ENCODE measurements at places on chromosomes 3 and 15.

GRCh38 chr3:184543843-184544512 is 17.6 kb upstream of the EPHB3 start:
- no peak for DNase-seq

GRCh38 chr3:186319945-186320344 is 42.1 kb downstream of the DGKG start:
- no peak for DNase-seq

DNA sequence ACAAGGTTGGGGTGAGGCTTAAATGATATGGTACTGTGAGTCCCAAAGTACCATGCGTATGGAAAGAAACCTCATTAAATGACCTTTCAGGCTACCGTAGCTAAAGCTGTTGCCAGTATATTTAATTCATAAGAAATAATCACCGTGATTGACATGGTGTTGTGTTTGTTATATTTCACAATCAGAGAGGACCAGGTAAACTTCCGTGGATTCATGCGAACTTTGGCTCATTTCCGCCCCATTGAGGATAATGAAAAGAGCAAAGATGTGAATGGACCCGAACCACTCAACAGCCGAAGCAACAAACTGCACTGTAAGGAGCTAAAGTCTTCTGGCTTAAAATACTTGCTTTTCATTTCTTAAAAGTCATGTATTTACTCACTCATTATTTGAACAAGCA is 31.5 kb downstream of the CHP1 start:
- no peak for DNase-seq

- DNase-seq = no peak
Measured at GRCh38 chr3:7377103-7377502, 516.2 kb downstream of the GRM7 start.

DNA sequence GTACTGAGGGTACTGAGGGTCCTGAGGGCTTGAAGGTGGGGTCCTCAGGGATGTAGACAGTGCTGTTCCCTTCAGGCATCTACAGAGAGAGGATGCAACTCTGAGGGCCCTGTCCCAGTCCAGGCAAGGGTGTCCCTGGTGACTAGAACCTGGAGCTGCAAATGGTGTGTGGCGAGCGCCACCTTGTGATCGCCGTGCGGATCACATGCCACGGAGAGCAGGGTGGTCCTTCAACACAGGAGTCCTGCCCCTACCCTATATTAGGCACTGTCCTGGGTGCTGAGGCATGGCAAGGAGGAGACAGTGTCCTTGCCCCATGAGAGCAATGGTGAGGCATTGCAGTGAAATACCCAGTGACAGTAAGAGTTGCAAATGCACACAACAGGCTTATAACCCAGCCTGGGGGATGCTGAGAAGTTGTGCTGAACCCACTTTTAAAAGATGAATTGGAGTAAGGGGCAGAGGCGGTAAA is 23.6 kb downstream of the RHCG start:
- peak; percentile 36 for DNase-seq

GRCh38 chr15:61951949-61952348 is 108.3 kb downstream of the VPS13C start:
- no peak for DNase-seq

DNA sequence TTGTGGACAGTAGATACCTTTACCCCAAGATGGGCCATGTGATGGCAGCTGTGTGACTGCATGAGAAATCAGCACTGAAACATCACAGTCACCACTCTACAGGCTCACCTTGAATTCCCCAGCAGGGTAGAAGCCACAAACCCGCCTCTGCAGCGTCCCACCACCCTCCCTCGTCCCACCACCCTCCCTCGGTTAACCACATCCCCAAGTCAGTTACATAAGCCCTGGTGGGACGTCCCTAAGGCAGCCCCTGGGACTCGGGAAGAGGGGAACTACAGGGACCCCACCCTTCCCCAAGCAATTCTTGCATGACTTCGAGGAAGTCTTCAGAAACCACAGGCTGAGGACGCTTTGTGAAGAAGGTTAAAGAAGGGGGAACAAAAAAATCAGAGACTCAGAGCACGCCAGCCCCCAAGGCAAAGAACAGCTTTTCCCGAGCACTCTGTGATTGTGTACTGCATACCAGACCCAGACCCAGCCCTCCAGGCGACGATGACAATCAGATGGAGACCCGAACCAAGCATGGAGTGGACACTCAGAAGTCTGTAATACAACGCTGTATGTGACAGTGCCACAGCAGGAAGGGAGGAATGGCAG is 60.5 kb downstream of the SH3BP5 start:
- DNase-seq = peak; percentile 60

GRCh38 chr15:93458597-93458996 is 369.6 kb upstream of the RGMA start:
- no peak for DNase-seq

DNA sequence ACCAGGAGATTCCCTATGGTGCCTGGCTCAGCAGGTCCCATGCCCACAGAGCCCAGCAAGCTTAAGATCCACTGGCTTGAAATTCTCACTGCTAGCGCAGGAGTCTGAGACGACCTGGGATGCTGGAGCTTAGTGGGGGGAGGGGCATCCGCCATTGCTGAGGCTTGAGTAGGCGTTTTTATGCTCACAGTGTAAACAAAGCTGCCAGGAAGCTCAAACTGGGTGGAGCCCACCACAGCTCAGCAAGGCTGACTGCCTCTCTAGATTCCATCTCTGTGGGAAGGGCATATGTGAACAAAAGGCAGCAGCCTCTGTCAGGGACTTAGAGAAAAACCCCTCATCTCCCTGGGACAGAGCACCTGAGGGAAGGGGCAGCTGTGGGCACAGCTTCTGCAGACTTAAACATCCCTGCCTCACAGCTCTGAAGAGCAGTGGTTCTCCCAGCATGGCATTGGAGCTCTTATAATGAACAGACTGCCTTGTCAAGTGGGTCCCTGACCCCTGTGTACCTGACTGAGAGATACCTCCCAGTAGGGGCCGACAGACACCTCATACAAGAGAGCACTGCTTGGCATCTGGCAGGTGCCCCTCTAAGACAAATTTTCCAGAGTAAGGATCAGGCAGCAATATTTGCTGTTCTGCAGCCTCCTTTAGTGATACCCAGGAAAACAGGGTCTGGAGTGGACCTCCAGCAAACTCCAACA is 231.5 kb upstream of the SETMAR start:
- no peak for DNase-seq

- no peak for DNase-seq
Measured at GRCh38 chr3:127102587-127102986, 90.3 kb upstream of the PRR23E start.

DNA sequence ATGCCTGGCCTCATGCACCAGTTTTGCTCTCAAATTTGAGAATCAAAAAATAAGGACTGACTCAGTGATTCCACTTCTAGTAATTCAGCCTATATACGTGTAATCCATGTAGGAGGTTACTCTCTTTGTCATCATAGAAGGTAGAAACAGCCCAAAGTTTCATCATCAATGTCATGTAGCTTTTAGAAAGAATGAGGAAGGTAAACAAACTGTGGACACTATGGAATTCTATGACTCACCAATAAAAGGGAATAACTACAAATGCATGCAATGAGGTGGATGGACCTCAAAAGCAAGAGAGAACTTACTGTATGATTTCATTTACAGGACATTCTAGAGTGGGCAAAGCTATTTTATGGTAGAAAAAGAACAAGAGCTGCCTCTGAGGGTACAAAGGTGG is 93.2 kb upstream of the LRIG1 start:
- DNase-seq = no peak

DNA sequence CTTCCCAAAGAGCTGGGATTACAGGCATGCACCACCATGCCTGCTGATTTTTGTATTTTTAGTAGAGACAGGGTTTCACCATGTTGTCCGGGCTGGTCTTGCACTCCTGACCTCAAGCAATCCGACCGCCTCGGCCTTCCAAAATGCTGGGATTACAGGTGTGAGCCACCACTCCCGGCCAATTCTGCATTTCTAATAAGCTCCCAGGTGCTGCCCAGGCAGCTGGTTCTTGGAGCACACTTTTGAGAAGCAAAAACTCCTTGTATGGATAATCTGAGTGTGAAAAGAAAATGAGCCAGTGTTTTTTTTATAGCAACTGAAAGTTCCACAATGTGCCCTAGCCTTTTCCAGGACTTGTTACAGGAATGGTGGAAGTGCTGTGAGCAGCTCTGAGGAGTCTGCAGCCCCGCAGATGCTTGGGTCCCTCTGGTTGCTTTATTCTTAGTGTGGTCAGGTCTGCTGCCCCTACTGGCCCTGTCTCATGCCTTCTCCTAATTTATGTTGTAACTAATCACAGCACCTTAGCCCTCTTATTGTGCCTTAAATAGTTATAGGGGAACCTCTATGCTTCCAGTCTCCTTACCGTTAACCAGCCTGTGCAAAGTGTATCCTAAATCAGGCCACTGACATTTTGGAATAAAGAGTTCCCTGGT is 13.5 kb upstream of the KCNAB1 start:
- DNase-seq = no peak

DNA sequence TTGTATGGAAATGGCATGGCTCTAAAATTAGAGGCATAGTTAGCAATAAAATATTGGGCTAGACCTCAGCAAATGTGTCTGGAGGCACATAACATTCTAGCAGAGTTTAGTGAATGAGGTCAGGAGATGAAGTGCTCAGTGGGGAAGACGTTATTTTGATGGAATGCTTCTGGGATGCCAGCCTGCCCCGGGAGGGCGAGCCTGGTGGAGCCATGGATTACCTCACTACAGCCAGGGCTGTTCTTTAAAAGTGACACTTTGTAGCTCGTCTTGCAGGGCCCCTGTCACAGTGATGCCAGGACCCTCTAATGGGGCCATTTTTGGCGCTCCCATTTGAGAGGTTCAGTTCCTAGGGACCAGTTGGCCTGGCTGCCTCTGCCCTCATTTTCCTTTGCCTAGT is 48.5 kb downstream of the PXYLP1 start:
- DNase-seq = no peak

GRCh38 chr3:136184703-136185102 is 11.4 kb downstream of the MSL2 start:
- no peak for DNase-seq

GRCh38 chr3:30581067-30581585 is 25.3 kb upstream of the TGFBR2 start:
- no peak for DNase-seq

- no peak for DNase-seq
Measured at GRCh38 chr3:48344867-48345507, 11.5 kb upstream of the SPINK8 start.

DNA sequence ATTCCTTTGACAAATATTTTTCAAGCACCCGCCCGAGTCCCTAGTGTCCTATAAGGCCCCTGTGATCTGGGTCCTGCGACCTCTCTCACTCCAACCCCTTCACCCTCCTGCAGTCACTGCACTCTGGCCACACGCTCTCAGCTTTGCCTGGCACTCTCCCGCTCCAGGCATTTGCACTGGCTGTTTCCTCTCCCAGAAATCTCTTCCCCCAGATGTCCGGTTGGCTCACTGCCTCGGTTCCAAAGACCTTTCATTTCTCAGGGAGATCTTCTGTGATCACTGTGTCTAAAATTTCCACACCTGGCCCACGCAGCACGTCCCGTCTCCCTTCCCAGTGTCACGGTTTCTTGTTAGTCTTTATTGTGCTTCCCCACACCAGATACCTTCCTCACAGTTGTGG is 97.4 kb downstream of the WNT7A start:
- no peak for DNase-seq

- DNase-seq = no peak
Measured at GRCh38 chr3:170716172-170716805, 130.4 kb upstream of the SLC7A14 start.

- DNase-seq = no peak
Measured at GRCh38 chr3:189084620-189085019, 87.2 kb upstream of the TPRG1 start.
